ENCODE measurements at places on chromosomes 6 and 20.
A peak's percentile ranks its signal among the peaks of the same experiment; 100 is the strongest.

GRCh38 chr20:24050119-24050518 lies 61.5 kb upstream of the GGTLC1 start:
- no peak for DNase-seq

- DNase-seq: no peak
Measured at GRCh38 chr6:137744877-137745276, 122.2 kb upstream of the TNFAIP3 start.

GRCh38 chr20:50584687-50585086 lies 74.5 kb downstream of the PTPN1 start:
- no peak for DNase-seq

DNA sequence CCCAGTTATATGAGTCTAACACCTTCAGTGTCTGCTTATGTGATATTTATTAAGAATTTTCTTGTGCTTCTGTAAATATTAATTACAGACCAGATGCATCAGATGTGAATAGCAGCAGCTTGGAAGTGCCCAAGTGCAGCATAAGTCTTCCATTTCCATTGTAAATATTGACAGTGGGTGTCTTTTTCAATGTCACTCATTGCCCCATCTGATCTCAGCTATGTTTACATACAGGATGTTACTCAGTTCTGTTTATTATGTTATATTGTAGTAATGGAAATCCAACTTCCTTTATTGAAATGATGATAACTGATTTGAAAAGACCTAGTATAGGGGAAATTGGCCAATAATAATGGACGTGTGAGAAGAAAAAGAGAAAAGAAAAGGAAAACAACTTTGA lies 296.7 kb downstream of the SAMD5 start:
- no peak for DNase-seq

- no peak for DNase-seq
Measured at GRCh38 chr6:33696548-33697518, 14.7 kb downstream of the UQCC2 start.

GRCh38 chr6:104522533-104522932 lies 337.2 kb downstream of the HACE1 start:
- no peak for DNase-seq

GRCh38 chr20:44796311-44796710 lies 14.0 kb downstream of the RIMS4 start:
- no peak for DNase-seq

DNA sequence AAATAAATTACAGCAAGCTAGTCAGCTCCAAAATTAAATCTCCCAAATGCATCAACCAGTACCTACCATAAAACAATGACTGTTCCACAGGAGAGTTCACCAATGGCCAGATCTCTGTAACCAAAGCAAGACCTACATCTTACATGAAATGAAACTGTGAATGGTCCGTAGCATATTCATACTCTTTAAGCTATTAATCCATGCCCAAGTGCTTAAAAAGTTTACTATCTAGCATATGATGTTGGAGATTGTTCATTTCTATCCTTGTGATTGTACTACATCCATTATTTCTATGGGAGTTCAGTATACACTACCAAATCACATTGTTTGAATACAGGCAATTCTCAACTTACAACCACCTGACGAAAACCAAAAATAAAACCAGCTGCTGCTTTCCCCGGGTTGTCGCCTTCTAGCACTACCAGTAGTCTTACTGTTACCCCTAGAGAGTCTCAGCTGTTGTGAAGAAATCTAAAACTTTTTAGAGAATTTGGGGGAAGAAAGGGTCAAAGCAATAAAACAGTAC lies 38.0 kb downstream of the HIVEP2 start:
- no peak for DNase-seq

- DNase-seq: peak; percentile 12
Measured at GRCh38 chr20:15196547-15197255, 859.3 kb upstream of the FLRT3 start.

DNA sequence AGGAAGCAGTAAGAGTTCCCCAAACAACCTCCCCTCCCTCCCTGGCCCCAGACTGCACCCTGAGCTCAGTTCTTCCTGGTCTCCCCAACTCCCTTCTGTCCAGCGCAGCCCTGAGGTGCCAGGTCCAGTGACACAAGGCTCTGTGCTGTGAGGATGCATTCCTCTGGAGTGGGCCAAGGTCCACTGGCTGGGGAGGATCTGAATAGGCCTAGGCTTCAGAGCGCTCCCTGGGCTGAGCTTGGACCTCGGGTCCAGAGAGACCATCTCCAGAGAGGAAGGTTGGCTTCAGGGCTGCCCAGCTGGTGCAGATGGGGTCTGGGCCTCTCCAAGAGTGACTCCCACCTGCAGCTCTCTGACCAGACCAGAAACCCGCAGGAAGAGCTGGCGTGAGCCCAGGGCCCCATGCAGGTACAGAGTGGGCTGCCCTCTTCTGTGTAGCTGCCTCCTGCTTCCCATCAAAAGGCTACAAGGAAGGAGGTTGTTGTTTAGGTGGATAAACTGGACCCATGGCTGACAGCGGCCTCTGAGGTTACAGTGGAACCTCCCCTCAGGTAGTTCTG lies 52.3 kb upstream of the MLN start:
- DNase-seq: no peak

DNA sequence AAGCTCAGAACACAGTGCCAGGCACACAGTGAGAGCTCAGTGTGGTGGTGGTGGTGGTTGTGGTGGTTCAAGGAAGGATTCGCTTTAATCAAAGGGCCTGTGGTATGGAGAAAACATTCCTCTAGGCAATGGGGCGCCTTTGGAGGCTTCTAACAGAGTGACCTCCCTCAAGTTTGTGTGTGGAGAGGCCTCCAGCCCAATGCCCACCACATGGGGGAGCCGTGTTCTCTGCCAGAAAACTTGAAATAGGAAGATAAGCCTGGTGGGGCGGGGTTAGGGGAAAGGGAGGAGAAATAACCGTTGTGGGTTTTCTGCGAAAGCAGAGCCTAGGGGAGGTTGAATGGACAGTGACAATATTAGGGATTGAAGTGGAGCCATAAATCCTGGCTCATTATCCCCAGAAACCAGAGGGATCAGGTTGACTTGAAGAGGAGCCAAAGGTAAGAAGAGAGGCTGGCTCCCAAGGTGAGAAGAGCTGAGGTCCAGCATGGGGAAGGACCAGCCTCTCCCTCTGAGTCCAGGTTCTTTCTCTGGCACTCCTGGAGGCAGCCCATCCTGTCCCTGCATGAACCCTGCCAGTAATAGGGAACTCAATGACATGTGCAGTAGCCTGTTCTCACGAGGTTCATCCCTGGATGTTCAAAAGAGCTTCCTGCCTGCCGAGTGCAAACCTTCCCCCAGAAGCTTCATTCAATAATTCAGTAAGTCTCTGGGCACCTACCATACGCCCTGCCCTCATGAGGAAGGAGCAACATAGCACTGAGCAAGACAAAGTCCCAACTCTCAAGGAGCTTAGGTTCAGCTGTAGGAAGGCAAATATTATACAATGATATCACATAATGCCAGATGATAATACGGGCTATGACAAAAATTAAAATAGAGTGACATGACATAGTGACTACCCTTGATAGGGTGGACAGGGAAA lies 51.4 kb downstream of the TGM2 start:
- no peak for DNase-seq

DNA sequence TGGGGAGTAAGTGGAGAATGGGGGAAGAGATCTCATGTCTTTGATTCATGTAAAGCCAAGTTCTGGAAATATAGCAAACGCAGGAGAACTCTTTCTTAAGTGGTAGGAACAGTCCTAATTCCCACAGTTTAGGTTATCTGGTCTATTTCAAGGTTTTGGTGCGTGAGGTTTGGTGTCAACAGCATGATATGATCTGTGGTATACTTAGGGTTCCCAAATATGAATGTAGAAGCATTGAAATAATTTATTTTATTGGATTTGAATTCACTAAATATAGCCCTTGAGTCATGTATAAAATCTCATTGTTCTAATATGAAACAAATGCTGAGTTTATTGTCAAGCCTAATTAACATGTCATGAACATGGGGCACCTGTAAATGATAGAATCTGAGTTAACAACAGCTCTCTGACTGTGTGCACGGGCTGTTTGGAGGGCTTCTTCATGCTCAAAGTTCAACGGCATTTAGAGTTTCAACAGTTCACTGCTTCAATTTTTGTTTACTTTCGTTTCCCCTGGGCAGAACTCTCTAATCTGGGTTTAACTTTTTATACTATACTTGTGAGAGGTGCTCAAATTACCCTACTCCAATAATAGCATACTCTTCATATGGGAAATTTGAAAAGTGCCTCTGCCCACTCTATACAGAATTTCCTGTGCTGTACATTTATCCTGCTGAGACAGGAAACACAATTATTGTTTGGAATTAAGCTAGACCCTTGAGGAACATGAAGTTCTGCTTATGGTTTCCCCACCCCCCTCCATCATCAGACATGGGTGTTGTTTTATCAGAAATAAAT lies 236.3 kb upstream of the ZNF217 start:
- DNase-seq: no peak

GRCh38 chr6:123171341-123172115 lies 175.5 kb downstream of the CLVS2 start:
- DNase-seq: no peak

DNA sequence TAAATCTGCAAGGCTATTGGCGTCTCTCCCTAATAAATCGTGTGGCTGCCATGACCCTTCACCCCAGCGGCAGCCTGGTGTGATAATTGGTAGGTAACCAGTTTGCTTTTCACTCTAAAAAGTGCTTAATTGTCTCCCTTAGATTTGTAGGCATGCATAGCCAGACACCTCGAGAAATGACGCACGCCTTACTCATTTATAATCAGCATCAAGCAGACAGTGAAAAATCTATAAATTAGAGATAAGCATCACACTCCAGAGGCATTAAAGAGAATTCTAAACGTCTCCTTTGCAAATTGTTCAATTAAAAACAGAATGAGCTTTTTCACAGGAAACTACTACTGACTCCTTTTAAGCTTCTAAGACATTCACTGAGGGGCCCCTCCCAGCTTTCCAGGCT lies 110.2 kb upstream of the RPS6KA2 start:
- DNase-seq: no peak

GRCh38 chr20:8254911-8255582 lies 123.0 kb downstream of the PLCB1 start:
- DNase-seq: no peak

DNA sequence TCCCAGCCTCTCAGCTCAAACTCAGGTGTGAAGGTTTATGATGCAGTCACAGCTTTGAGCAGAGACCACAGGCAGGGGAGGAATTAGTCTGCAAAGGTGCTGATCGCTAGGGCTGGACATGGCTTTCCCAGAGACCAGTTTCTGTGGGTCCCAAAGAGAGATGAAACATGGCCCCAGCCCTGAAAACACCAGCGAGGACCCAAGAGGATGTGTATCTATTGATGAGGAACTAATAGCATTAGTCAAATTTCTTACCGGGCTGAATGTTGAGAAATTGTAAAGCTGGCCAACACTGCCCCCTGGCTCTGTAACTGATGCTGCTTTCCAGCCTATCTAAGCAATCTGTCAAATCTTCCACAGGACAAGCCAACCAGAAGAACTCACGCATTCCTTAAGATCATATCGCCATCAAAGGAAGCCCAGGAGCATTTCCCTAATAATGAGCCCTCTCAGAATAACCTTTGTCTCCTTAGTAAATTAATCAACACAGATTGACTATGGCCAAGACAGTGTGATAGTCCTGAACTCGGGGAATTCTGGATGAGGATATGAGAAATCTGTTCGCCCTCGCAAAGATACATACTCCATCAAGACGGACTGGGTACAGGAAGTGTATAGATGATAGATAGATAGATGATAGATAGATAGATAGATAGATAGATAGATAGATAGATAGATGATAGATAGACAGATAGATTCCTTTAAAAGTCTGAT lies 7.8 kb upstream of the ACSS1 start:
- peak; percentile 75 for DNase-seq

DNA sequence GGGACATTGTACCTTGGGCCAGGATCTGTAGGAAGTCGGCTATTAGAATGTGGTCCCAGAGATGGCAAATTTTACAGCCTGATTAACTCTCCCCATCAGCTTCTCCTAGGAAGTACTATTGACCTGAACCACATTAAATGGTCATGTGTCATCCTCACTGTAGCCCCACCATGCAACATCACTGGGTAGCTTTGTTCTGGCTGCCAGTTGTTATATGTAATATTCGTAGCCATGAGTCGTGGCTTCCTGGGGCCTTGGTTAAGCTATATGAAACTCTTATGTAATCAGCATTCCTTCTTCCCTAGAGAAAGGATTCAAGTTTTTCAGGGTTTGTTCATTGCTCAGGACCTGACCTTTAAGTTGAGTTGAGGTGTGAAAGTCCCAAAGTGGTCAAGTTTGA lies 125.7 kb downstream of the ANKS1A start:
- DNase-seq: no peak

DNA sequence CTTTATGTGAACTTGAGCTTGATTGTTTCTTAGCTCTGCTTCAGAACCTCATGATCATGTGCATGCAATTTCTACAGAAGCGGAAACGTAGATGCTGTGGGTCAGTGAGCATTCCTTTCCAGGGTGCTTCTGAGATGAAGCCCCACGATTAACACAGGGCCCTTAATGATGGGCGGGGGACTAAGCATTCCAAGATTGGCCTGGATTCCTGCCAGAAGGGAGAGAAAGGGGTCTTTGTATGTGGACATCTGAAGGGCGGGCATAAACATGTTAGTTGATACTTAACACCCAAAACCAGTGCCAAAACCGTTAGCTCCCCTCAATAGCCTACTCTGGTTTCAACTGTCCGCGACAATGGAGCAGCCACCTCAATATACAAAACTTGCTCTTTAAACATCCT lies 46.9 kb upstream of the POU3F2 start:
- DNase-seq: no peak

- no peak for DNase-seq
Measured at GRCh38 chr6:143248359-143248758, 187.7 kb downstream of the AIG1 start.

DNA sequence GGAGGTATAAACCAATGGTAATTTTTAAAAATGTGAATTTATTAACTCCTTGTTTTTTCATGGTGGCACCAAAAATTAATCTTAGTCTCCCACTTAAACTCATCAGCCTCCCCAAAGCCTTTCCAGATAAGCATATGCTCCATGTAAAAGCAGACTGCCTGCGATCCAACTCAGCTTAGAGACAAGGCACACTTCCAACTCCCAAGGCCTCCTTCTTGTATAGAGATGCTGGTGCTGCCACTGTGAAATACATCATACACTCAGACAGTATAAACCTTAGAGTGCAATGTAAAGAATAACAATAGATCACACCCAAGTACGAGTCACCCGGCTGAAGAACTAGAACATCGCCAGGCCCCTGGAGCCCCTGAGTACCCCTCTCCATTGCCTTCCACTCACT lies 2.0 kb downstream of the ANKRD6 start:
- DNase-seq: no peak

DNA sequence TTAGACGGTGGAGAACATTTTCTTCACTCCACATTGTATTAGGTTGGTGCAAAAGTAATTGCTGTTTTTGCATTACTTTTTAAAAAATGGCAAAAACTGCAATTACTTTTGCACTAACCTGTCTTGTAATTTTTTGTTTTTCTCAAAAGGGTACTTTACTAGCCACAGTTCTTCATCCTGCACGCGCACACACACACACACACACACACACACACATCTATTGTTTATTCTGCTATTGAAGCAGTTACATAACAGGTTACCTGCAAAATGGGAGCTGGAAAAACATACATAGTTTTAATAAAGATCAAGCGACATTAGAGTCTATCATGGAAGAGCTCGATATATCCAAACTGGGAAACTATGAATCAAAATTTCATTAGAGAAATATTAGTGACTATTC lies 235.2 kb downstream of the SIM1 start:
- DNase-seq: no peak

GRCh38 chr20:37579106-37579505 lies 51.4 kb upstream of the BLCAP start:
- no peak for DNase-seq

All from GM13977 (cell line).